ENCODE measurements at places on chromosomes 11 and 22.

DNA sequence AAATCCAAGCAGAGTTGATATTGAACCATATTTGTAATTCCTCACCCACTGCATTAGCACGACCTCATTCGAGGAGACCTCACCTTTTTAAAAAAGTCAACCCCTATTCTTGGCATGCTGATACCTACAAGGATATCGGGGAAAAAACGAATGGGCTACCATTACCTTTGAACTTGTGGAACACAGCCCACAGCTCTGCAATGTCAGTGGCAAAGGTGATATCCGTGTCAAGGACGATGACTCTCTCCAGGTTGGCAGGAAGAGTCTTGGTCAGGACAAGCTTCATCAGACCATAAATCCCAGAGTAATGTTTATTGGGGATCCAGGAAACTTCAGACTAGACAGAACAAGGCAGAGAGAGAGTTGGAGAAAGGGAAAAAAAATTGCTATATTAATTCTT, 355.6 kb downstream of the LARGE1 start:
- no peak for ATAC-seq

DNA sequence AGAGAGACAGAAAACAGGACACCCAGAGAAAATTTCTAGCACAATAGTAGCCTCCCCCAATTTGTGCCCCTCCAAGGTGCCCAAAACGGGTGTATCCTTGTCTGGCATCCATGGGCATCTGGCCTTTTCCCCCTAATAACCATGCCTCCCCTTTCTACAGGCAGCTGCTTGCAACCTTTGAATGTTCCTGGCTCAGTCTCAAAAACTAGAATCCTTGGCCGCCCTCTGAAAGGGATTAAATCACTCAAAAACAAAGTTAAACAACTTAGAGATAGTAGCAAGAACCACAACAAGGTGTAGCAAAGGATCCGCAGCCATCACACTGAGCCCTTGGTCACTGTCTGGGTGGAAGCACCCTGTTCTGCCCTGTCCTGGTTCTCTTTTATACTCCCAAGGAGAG, 105.6 kb downstream of the MN1 start:
- ATAC-seq = no peak

DNA sequence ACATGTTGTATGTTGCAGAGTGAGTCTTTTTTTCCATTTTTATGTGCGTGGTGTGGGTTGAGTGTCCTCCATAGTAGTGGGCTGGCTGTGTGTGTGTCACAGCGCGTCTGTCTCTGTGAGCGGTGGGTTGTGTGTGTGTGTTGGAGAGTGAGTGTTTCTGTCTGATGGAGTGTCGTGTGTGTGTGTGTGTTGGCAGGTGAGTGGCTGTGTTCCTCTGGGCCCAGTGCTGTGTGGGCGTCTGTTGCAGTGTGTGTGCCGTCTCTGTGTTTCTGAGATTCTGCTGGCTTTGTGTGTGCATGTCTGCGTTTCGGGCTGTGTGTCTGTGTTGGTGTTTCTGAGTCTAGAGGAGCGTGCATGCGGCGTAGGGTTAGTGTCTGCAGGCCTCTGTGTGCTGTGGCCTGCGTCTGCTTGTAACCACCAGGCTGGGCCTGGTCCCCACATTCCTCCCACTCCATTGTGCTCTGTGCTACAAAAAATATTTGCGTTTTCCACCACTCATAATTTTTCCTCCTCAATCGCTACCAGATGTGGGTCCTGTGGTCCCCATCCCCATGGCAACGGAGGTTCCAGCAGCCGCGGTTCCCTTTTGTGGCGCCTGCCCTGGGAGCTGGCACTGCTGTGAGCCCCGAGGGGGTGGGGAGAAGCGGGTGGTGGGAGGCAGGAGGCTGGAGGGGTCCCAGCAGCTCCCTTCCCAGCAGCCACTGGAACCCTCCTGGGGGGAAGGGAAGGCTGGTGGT, 15.2 kb downstream of the SCARF2 start:
- ATAC-seq = peak; percentile 60

GRCh38 chr11:11583801-11584529, 37.8 kb downstream of the GALNT18 start:
- ATAC-seq = no peak

DNA sequence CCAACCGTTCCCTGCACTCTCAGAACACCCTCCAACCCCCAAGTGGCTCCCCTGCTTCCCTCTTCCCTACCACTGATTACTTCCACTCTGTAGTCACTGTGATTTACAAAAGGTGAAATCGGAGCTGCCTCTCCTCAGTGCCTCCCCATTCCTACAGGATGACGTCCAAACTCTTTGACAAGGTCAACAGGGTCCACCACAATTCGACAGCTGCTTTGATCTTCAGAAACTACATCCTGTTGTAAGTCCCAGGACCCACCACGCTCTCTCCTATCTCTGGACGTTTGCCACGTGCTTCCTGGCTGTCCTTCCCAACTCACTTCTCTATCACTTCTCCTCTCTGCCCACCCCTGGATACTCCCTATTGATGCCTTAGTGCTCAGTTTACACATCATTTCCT, 85.0 kb upstream of the EIF3D start:
- no peak for ATAC-seq

DNA sequence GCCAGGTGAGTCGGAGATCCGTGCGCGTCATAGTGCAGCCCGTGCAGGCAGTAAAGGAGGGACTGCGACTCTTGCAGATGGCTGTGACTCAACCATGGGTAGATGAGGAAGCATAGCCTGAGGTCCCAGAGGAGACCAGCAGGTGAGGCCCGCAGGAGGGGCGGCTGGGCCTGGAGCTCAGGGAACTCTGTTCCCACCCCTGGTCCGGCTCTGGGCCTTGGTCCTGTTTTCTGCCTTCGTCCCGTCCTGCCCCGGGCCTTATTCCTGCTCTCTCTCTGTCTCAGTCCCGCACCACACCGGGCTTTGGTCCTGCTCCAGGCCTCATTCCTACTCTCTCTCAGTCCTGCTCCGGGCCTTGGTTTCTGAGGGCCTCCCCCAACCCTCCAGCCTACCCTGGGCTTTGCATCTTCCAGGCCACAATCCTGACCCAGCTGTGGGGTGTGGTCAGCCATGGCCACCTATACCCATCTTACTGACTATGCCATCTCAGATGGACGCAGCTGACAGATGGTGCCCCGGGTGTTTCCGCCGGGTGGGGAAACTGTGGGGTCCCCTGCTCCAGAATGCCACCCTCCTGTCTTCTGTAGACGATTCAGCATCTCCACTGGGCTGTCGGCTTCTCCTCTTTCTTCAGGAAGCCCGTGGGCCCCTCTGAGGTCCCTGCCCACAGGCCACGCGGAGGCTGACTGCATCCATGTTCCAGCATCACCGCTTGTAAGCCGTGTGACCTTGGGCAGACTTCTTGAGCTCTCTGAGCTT, 1134.1 kb downstream of the BRD1 start:
- no peak for ATAC-seq
